ENCODE measurements at places on chromosomes 2 and 18.

GRCh38 chr2:132463719-132464118 lies 47.1 kb downstream of the GPR39 start:
- DNase-seq = no peak

GRCh38 chr18:59060551-59060950 lies 79.1 kb upstream of the SEC11C start:
- DNase-seq = no peak

GRCh38 chr2:136448986-136449780 lies 316.2 kb upstream of the THSD7B start:
- DNase-seq = no peak

GRCh38 chr2:66930339-66931220 lies 466.6 kb upstream of the ETAA1 start:
- DNase-seq = no peak

DNA sequence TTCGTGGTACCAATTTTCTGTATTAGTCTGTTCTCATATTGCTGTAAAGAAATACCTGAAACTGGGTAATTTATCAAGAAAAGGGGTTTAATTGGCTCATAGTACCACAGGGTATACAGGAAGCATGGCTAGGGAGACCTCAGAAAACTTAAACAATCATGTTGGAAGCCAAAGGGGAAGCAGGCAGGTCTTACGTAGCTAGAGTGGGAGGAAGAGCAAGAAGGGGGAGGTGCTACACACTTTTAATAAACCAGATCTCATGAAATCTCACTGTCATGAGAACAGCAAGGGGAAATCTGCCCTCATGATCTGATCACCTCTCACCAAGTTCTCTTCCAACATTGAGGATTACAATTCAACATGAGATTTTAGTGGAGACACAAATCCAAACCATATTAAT lies 226.8 kb upstream of the TPO start:
- DNase-seq = no peak

- no peak for DNase-seq
These were observed 222.8 kb downstream of the ARL4C start for GRCh38 chr2:234273887-234274584.

- DNase-seq = no peak
These were observed 13.3 kb downstream of the MBP start for GRCh38 chr18:77119101-77119850.
